ENCODE measurements at places on chromosomes 16 and 17. TPM values are rescaled to one million over a fixed set of nuclear protein-coding genes. Genes with fewer than 3 reads are reported as not detected.

The KRTAP9-2 gene
- not detected for total RNA-seq

The KRTAP4-9 gene
- total RNA-seq = not detected

GRCh38 chr16:66605177-66605978 lies 874 bp downstream of the CMTM3 start:
- DNase-seq = peak; percentile 36

DNA sequence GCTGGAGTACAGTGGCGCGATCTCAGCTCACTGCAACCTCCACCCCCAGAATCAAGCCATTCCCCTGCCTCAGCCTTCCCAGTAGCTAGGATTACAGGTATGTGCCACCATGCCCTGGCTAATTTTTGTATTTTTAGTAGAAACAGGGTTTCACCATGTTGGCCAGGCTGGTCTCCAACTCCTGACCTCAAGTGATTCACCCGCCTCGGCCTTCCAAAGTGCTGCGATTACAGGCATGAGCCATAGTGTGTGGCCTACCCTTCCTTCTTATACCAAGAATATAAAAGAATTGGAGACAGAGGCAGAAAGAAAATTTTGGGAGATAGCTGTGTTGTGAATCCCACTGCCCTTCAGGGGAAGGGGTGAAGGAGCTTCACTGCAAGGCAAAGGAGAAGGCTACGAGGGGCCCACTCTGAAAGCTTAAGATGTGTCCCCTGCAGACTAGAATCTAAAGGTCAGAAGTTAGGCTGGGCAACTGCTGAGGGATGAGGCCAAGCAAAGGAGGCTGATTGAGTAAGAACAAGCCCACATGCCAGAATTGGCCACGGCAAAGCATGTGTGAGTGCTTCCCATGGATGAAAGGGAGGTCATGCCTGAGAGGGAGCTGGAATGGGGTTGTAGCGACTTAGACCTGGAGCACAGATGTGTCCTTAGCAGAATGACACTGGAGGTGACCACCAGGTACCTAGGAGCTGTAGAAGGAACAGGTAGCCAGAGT lies 8.4 kb upstream of the CRYBA1 start:
- no peak for DNase-seq

- no peak for DNase-seq
Observed at GRCh38 chr16:66416939-66417700, 10.0 kb upstream of the BEAN1 start.

DNA sequence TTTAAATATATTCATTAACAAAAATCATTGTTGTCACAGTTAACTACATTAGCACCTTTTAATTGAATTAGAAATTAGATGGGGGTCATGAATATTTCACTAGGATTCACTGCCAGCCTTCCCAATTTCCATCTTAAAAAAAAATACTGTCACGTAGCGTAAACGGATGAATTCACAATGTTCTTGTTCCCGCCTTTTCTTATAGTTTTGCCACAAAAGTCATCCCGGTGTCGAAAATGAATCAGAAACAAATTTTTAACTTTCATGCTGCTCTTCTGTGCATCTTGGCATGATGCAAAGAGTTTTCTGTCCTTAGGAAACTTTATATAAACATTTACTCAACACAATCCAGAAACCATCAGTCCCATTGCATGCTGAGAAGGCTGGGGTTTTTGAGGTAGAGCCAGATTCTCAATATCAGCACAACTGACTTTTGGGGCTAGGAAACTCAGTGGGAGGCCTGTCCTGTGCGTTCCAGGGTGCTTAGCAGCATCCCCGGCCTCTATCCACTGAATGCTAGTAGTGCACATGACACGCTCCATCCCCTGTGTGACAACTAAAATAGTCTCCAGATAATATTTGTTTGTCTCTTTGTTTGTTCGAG lies 252.9 kb upstream of the XYLT1 start:
- no peak for DNase-seq

DNA sequence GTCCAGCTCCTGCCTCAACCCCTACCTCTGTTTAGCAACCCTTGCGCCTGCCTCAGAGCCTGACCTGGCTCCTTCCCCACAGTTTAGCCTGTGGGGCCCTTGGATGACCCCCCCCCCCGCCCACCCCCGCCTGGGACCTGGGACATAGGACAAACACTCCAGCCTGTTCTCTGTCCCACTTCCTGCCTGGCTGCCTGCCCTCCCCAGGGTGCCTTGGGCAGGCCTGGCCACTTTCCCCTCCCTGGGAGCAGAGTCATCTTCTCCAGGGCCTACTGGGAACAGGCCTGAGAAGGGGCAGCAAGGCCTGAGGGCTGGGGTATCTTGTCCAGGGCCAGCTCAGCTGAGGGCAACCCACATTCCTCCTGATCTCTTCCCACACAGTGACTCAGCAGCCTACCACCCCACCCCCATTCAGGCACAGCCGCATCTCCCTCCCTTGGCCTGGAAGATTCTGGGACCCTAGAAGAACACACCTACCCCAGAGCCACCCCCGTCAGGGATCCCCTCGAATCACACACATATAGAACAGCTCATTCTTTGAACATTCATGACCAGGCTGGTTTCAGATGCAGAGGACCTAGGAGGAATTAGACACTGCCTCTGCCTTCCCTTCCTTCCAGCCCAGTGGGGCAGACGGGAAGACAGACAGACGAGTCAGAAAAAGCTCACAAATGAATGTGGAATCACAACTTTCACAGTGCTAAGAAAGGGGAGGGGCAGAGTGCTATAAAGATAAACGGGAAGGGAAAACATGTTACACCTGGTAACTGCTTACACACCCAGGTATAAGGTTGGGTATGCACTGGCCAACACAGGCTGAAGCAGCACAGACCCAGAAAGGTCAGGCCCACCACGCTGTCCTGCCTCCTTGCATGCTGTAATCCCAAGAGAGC lies 6.0 kb downstream of the FHOD1 start:
- no peak for DNase-seq

DNA sequence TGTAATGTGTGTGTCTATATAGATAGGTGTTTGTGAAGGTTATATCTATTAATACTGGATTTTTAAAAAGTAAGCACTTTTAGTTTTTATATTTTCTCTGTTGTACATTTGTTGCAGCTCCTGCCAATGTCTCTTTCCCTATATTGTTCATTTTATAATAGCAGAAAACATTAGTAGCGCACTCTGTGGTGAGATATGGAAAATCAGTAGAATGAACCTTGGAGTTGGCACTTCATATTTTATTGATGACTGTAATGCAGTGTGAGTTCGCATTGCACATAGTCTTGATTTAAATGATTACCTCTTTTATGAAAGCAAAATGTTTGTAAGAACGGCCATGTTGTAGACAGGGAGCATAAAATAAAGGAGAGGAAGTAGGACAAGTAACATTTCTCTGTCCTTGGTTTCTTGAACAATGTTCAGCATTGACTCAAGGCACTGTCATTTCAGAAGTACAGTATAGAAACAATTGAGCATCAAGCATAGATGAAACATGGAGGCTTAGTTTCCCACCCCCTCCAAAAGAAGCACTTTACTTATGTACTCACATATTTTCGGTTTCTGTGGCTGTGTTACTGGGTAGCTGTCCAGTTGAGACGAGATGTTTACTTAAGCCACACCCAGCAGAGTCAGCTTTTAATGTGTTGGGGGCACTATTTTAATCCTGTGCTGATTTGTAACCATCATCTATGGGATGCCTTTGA lies 74.0 kb downstream of the TANC2 start:
- no peak for DNase-seq

The TMEM204 gene
- 0.98 TPM for total RNA-seq

DNA sequence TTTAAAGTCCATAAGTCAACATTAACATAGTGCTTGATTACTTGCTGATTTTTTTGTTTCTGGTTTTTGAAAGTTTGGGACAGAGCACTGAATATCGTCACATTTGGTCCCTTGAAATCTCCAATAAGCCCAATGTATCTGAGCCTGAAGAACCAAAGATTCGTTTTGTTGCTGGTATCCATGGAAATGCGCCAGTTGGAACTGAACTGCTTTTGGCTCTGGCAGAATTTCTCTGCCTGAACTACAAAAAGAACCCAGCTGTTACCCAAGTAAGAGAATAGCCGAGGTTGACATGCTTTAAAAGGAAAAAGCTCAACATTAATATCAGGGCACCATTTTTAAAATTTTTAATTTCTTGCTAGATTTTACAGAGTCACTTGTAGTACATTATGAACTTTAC lies 27.7 kb upstream of the GOSR1 start:
- no peak for DNase-seq

GRCh38 chr17:76868176-76868668 lies at the start of gene MGAT5B:
Gene MGAT5B (plus strand): TSS chr17:76868404. CDS start chr17:76869030, 626 bp downstream.
- DNase-seq = peak; percentile 92

The OTOP2 gene
- not detected for total RNA-seq

The GRIN2C gene
- total RNA-seq = 0.02 TPM

GRCh38 chr16:1645914-1646525 lies 32.1 kb upstream of the JPT2 start:
- no peak for DNase-seq

The DNAH2 gene
- total RNA-seq = 0.27 TPM

- no peak for DNase-seq
Observed at GRCh38 chr16:80602894-80603293, 62.1 kb downstream of the DYNLRB2 start.

All from neural crest cell (in vitro differentiated cells).